Caco-2 (cell line): ENCODE measurements at places on chromosomes 11 and 22.
A peak's percentile ranks its signal among the peaks of the same experiment; 100 is the strongest.

DNA sequence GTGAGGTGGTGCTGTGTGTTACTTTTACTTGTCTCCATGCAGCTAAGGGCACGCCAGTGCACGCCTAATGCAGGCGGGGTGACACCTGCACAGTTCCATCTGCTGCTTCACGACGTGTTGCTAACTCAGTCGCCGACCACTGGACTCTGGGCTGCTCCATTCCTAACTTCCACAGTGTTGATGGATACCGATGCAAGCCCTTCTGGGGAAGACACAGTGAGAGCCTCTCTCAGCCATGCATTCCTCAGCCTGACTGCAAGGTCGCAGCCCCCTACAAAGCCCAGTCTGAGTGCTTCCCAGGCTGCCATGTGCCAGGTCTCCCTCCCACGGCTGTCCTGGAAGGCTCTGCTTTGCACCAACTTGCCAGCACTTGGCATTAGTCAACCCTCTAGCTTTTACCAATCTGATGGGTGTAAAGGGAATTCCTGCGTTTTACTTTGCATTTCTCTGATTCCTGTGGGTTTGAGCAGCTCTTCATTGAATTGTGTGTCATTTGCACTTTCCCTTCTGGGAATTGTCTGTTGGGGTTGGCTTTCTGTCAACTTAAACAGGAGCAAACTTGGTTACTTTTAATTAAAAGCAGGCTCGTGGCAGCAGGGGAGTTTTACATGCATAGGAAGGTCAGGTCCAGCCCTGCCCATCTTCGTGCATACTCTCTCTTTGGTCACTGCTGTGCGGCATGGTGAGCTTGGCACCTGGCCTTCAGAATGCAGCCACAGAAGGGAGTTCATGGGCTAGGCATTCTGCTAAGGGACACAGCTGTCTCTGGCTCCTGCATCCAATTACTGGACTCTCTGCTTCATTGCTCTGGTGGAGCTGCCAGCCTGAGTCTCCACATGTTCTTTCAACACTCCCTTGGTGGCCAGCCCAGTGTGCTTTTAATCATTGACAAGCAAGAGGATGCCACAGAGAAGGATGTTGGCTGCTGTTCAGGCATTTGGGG, 34.6 kb upstream of the SHANK2 start:
- peak; percentile 38 for DNase-seq
- no peak overlapping the region for H3K4me3 ChIP-seq
- H3K27me3 ChIP-seq, result no peaks in the 10 kb centered on the region

DNA sequence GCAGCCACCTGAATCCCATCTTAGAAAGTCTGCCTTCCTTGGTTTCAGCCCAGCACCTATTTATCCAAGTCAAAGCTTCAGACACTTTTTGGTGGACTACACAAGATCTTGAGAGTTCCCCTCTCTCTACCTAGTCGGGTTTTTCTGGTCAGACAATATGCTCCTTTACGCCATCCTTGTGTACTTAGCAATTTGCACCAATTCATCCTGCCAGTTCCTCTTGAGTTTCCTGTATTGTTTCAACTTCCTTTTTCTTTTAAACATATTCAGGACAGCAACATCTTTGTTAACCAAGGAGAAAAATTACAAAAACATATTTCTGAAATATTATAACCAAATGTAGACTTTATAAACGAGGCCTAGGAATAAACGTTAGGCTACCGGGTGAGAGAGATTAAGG, 368.2 kb upstream of the CADM1 start:
- H3K27me3 ChIP-seq, result peaks cover 2% of the 10 kb centered on the region; the same call in 1 of the 2 replicates
- no peak overlapping the region for H3K4me3 ChIP-seq
- H3K27ac ChIP-seq, result no peak overlapping the region
- H3K4me1 ChIP-seq, result no peaks in the 10 kb centered on the region
- no peak for DNase-seq
- H3K36me3 ChIP-seq, result no peaks in the 10 kb centered on the region

- H3K27me3 ChIP-seq, result no peaks in the 10 kb centered on the region
- H3K4me1 ChIP-seq, result no peaks in the 10 kb centered on the region
- DNase-seq, result no peak
- H3K36me3 ChIP-seq, result no peaks in the 10 kb centered on the region
- no peak overlapping the region for H3K4me3 ChIP-seq
Observed at GRCh38 chr22:28369854-28370253, 309.8 kb downstream of the TTC28 start.

- no peaks in the 10 kb centered on the region for H3K27me3 ChIP-seq
- H3K27ac ChIP-seq, result no peak overlapping the region
- H3K4me1 ChIP-seq, result no peaks in the 10 kb centered on the region; the same call in 1 of the 2 replicates
- DNase-seq, result no peak
Observed at GRCh38 chr11:123800036-123800435, 6.1 kb downstream of the OR6M1 start.
